Mesothelial cell of epicardium (in vitro differentiated cells): ENCODE measurements at places on chromosomes 3 and 15.

- no peak for DNase-seq
Measured at GRCh38 chr3:122921791-122922651, 105.5 kb downstream of the SEMA5B start.

DNA sequence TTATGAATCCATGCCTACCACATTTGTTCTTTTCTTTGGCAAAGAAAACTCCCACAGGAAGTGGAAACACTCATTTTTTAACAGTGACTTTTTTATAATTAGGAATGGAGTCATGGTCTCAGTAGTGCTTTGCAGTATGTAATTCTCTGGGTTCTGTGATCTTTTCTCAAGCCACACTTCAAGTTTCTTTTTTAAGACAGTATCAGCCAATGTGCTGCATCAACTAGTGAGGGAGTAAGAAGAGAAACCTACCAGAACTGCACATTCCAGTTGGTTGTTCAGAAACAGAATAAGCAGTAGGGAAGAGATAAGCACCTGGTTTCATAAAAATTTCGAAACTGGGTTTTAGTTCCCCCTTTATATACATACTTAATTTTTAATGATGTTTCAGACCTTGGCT is 126.3 kb downstream of the FOXB1 start:
- no peak for DNase-seq

GRCh38 chr3:156507285-156507684 is 47.6 kb downstream of the SSR3 start:
- DNase-seq = no peak

DNA sequence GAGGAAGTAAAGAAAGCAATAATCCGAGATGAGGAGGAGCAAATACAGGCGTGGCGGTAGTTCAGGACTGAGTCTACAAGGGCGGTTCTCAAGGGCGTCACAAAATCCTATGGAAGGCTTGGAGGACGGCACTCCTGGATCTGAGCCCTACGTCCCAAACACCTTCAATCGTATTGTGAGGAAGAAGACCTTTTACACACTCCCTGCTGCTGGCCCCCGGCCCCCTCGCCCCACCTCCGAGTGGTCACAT is 747 bp downstream of the PLD1 start:
- no peak for DNase-seq

- DNase-seq = no peak
Measured at GRCh38 chr3:58419780-58420507, 13.7 kb downstream of the PDHB start.

DNA sequence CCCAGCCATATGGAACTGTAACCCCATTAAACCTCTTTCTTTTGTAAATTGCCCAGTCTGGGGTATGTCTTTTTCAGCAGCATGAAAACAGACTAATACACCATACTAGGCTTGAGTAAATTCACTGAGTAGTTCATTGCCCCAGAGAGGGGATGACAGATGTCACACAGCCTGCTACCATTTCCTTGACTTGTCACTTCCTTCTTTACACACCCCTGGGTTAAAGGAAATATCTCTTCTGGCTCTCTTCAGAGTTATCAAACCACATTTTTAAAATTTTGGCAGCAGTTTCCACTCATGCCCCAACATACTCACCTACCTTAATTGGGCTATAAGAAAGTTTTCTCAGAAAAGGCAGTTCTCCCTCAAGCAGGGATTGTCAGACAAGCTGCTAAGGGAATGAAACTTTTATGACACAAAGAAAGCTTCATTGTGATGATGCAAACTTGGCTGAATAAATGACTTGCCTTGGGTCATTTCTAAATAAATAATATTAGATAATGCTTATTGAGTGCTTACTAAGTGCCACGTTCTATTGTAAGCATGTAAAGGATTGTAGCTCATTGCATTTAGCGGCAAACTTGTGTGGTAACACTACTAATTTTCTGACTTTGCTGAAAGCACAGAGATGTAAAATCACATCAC is 68.0 kb upstream of the RBMS3 start:
- no peak for DNase-seq

GRCh38 chr3:65829228-65829627 is 209.5 kb downstream of the MAGI1 start:
- DNase-seq = no peak

DNA sequence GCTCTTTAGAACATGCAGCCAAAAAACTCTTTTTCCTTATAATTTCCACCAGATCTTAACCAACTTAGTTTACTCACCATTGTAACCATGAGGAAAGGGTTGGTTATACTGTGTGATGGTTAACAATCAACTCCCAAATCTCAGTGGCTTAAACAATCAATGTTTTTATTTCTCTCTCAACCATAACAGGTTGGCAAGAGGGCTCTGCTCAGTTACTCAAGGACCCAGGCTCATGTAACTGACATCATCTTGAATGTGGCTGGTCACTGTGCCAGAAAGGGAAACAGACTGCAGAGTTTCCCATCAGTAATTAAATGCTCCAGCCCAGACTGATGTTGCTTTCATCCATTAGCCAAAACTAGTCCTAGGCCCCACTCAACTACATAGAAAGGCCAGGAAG is 69.0 kb downstream of the ANKRD28 start:
- no peak for DNase-seq

DNA sequence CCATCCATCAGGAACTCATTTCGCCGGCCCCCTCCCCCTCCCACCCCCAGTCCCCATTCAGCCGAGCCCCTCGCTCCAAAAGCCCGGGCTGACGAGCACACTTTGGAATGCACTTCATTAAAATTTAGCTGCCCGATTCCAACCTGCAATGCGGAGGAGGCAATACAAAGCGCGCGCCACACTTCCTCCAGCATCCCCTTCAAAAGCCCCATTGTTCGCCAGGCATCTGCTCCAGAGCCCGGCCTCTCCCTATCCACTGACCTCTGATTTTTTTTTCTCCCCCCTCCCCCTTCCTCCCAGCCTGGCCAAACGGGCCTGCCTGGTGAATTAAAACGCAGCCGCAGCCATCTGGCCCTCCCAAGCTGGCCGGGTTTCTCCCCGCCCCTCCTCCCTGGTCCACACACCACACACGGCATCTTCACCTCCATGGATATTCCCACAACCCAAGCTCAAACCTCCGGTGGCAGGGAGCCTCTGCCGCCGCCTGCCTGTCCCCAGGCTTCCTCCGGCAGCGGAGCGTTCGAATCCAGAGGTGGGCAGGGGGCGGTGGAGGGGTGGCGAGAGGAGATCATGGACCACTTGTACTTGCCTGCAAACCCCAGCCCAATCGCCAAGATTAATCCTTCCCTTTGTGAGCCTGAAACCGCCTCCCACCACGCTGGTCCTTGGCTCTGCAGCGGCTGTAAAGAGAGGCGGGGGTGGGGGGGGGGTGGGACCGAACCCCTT is 441.3 kb downstream of the MAGI1 start:
- DNase-seq = no peak

- no peak for DNase-seq
Measured at GRCh38 chr3:114260152-114260551, 22.8 kb upstream of the ZNF80 start.

GRCh38 chr3:45795882-45796765 is at the start of gene SLC6A20:
TSS of gene SLC6A20 (minus strand) at chr3:45796536. CDS start at chr3:45796419, 117 bp downstream.
- no peak for DNase-seq

- DNase-seq = no peak
Measured at GRCh38 chr3:171797265-171797679, 13.0 kb downstream of the PLD1 start.

GRCh38 chr15:76199106-76200082 is 111.9 kb downstream of the ETFA start:
- no peak for DNase-seq

- no peak for DNase-seq
Measured at GRCh38 chr3:10883478-10884234, 67.6 kb downstream of the SLC6A11 start.

DNA sequence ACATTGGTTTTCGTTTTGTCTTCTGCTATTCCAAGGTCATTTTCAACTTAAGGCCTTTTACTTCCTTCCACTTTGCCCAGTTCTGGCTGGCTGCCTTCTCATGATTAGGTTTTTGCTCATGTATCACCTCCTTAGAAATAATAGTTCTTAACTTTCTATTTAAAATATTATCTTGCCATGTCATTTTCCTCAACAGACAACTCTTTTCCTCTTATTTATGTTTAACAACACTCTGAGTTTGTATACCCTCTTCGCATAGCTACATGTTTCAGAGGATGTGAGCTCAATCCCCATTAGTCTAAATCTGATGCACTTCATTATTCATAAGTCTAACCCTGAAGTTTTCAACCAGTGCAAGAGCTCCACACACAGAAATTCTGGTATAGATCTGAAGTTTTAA is 299.1 kb downstream of the BCHE start:
- DNase-seq = no peak

- no peak for DNase-seq
Measured at GRCh38 chr3:135917076-135917475, 48.5 kb upstream of the PPP2R3A start.

DNA sequence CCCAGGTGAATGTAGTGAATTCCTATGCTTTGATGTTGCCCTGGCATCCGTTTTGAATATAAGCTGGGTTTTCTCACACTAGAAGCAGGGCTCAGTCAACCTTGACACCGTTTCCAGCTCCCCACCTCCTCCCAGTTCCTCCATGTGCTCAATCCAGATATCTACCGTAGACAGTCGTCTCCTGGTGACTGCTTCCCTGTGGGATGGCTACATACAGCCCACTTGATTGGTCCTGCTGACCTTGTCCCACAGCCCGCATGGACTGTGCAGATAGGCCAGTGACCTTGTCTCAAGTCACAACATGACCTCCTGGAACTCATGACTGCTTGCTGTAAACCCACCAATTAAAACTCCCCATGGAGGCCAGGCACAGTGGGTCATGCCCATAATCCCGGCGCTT is 8.1 kb downstream of the SEMA7A start:
- DNase-seq = no peak

GRCh38 chr15:45346381-45346780 is 32.0 kb downstream of the GATM start:
- DNase-seq = no peak

DNA sequence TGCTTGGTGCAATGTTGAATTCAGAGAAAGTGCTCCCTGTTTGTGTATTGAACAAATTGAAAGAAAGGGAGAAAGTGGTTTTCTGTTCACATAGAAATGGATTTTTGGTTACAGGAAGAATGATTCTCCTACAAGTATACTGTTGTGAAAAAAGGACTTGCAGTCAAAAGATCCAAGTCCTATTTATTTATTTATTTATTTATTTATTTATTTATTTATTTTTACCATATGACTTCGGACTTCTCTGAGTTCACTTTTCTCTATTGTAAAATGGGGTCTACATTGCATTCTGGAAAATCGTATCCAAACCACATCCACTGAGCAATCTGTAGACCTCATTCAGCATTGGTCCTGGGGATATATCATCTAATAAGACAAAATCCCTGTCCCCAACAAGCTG is 46.1 kb downstream of the STARD5 start:
- no peak for DNase-seq

DNA sequence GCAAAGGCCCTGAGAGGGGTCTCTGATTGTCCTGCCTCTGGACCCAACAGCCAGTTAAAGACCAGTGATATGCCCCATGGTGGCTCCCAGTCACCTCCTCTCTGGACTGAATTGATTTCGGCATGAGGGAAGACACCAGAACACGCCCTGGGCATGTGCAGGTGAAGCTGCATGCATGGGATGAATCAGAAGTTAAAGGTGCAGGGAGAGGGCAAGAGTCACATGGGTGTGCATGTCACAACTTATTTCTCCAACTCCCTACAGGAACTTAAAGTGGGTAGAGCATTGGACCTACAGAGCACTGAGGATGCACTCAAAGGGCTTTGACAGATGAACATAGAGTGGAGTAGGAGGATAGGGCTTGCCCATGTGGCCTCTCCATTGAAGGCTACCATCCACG is 16.9 kb upstream of the RHCG start:
- no peak for DNase-seq

- no peak for DNase-seq
Measured at GRCh38 chr3:48088056-48088748, 72.0 kb upstream of the MAP4 start.

GRCh38 chr15:50380089-50380488 is 25.1 kb upstream of the GABPB1 start:
- no peak for DNase-seq

- no peak for DNase-seq
Measured at GRCh38 chr15:40313531-40314398, 6.0 kb upstream of the PLCB2 start.

GRCh38 chr3:195770081-195770840 is 41.5 kb downstream of the MUC4 start:
- DNase-seq = no peak

DNA sequence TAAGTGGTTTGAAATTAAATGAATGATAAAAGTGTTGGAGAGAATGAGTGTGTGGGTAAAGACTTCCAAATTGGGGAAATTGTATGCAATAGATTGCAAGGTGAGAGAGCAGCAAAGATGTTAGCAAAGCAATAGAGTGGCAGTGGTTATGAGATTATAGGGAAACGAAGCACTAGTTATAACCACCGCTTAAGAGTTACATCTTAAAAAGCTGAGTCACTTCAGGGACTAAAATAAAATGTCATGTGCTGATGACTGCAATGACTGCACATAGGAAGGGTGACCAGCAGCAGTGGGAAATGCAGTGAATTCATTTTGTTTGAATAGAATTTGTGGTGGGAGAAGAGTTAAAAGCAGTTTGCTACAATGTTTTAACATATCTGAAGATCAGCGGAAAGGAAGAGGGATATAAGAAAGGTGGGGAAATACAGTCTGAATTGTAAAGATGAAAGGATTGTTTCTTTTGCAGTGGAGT is 127.3 kb downstream of the RAP2B start:
- DNase-seq = no peak

DNA sequence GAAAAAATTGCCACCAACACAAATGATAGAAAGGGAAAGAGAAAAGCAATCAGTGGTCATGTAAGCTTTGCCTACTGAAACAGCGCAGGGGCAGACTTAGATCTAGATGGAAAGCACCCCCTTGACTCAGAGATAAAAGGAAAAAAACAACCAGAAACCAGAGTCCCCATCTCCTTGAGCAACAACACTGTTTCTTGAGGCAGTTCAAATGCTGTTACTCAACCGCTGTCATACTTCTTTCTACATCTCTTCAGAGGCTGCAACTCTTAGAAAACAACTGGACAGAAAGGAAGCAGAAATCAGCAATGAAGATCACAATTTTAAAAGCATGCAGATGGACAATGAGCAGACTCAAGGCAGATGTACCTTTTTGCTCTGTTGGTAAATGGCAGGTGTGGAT is 36.5 kb downstream of the FSIP1 start:
- DNase-seq = no peak

DNA sequence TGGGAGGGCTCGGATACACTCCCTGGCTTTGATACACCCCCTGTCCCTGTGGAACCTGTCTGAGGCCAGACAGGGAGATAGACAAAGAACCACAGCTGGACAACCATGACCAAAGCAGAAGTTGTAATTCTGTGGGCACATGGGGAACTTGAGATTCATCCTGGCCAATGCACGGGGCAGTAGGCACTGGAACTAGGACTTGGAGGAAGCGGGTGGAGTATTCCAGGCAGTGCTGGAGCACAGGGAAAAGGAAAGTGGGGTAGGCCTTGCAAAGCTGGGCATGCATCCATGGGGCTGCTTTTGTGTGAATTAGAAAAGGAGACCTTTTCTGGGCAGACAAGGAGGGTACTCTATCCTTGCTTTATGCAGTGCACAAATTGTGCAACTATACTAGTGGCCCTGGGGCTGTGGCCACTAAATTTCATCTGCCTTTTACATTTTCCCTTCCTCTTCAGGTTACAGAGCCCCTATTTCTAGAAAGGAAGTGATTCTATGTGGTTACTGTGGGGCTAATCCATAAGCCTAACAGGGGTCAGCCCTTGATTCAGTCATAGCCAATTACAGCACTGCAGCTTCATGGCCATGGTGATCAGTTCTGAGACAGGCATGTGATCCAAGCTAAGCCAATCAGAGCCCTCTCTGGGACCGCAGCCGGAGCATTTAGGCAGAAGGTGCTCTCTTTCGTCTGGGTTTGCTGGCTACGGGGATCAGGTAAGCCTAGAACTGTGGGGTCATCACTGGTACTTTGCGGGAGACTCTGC is 21.0 kb downstream of the CRABP1 start:
- no peak for DNase-seq
